Activated T-cell treated with anti-CD3 and anti-CD28 coated beads for 48 hours (primary cell): ENCODE measurements at places on chromosomes 12 and 14.

GRCh38 chr12:110254971-110255540 lies 26.0 kb upstream of the ATP2A2 start:
- DNase-seq: no peak

GRCh38 chr14:54730156-54730961 lies 163.4 kb downstream of the SAMD4A start:
- DNase-seq: no peak

GRCh38 chr12:124992874-124993625 lies 395 bp upstream of the BRI3BP start:
- DNase-seq: peak; percentile 82

DNA sequence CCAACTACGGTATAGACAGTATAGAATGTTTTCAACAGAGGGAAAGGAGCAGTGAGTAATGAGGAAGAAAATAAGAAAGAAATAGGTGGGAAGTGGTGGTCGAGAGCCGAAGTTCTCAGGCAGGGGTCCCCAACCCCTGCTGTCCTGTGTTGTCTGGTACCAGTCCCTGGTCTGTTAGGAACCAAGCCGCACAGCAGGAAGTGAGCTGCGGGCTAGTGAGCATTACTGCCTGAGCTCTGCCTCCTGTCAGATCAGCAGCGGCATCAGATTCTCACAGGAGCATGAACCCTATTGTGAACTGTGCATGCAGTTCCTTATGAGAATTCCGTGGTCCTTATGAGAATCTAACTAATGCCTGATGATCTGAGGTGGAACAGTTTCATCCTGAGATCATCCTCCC lies 107.3 kb upstream of the PTPRR start:
- DNase-seq: no peak

DNA sequence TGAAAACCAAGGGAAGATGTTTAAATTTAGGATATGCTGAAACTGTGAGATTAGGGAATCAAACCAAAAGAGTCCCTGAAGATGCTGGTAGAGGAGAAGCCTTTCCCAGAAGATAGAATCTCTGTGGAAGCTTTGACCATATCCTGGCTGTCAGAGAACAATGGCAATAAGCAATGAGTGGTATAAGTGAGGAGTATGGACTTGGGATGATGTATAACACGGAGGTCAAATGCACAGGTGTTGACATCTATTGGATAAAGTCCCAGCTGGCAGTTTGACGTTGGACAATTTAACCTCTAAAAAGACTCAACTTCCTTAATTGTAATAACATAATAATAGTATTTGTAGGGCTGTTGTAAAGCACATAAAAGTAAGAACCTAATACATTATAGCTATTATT lies 30.1 kb upstream of the CLEC14A start:
- DNase-seq: no peak

- DNase-seq: no peak
Measured at GRCh38 chr12:123696646-123697045, 15.5 kb upstream of the ATP6V0A2 start.

DNA sequence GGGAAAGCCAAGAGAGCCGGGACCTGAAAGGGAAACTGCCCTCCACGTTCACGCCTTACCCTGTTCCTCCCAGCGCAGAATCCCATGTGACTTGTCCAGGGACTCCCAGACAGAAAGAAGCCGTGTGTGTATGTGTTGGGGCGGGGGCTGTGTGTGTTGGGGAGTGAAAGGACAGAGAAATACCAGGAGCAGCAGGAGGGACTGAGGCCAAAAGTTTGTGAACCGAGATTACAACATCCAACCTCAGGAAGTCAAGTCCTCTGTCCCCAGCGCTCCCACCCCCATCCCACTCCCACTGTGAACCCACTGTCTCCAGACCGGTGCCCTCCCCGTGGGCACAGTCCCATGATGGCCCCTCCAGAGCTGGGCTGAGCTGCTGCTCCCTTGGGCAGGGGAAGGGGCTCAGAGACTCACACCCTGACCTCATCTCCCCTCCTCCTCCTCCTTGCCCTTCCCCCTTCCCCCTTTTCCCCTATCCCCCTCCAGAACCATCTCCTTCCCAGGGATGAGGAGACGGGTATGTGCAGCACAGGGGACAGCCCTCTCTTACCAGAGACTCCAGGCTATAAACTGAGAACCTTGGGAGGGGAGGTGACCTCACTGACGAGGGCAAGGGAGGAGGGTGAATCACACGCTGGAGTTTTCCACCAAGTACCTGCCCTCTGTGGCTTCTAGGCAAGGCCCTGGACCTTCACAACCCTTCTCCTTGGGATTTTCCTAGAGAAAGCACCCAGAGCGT lies at the start of gene SLC6A12:
Gene SLC6A12 (minus strand): TSS at position 155 of the 739 bp plus-strand sequence. CDS start 4,171 bp downstream, outside the sequence.
- no peak for DNase-seq

DNA sequence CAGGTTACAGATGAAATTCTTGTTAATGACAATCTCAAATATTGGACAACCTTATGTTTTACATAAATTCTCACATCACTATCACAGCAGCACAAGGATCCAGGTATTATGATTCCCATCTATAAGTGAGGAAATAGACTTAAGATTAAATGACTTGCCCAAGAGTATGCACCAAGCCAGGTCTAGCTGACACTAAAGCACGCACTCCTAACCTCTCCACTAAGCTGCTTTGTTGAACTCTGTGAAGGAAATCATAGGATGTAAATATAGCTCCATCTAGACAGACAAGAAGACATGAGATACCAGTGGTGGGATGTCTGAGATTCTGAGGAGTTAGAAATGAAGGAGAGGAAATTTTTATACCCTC lies 87.9 kb downstream of the PHLDA1 start:
- DNase-seq: no peak

DNA sequence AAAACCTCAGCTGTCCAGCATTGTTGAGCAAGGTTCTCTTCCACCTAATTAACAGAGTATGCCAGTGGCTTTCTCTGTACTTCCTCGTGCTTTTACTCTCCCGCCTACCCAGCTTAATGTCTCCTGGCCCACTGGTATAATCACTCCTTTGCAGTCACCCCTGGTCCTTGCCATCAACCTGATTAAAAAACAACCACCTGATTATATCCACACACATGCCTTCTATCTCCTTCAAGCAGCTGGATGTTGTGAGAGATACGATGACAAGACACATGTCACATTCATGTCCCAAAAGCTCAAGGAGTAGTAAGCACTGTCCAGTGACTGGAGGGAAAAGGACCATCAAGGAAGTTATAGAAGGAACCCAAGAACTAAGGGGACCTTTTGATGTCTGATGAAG lies 241.3 kb upstream of the GRIP1 start:
- DNase-seq: no peak

GRCh38 chr12:94289461-94290312 lies 141.3 kb downstream of the PLXNC1 start:
- DNase-seq: no peak

DNA sequence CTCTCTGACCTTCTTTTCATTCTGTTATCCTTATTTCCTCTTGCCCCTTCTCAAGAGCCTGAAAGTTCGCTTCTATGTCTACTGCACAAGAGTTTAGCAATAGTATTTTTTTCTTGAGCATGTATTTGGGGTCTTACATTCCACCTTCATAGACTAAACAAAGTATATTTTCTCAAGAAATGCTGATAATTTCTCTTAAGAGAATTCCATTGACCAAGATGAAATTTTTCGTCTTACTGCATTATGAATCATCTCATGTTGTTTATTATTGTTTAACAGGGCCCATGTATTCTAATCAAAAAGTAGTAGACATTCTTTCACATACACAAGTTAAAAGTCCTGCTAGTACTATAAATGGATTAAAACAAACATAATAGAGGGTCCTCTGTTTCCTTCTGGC lies 219.3 kb downstream of the C12orf50 start:
- DNase-seq: no peak

DNA sequence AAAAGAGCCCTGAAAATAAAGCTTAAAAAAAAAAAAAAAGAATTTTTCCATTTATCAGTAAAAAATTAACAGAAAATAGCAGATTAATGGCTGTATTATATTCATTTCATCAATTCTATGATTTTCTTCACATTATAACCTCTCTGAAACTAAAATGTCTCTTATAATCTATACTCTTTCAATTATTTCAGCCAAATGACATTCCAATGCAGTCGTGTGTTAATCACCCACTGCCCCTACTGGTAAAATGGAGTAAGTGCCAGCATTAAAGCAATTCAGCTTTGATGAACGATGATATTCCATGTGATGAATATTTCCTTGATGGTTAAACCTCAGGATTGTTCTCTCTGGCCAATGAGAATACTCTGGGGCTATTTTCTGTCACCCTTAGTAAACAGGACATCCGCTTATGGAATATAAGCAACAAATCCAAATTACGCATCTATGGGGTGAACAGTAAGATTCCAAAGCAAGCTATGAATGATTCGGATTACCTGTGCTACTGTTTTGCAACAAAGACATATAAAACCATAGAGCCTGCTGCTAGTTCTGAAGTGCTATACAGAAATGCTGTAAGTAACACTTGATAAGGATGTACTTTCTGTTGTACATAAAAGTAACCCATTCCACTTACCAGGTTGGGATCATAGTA lies 20.3 kb upstream of the SYCP3 start:
- DNase-seq: no peak

DNA sequence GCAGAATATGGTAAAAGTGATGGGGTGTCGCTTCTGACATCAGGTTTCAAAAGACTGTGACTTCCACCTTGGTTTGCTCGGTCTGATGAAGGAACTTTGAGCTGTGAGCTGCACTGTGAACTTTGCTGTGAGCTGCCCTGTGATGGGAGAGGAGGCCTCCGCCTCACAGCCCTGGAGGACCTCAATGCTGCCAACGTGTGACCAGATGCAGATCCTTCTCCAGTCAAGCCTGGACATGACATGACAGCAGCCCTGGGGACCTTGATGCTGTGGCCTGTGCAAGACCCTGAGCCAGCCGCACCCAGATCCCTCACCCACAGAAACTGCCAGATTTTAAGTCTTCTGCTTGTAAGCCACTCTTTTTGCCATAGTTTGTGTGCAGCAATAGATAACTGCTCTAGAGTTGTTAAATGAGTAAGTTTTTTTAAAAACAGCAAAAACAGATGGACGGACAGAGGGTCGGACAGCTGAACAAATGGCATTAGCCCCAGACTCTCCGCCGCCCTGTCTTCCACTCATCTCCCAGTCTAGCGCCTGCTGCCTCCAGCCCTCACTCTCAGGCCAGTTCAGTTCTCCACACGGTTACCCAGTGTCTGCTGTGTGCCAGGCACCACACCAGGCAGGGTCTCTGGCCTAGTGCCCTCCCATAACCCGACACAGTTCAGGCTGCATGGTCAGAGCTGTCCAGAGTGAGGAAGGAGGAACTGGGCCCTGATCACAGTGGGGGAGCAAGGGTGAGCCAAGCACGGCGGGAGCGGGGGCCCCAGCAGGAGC lies 13.1 kb upstream of the LRTM2 start:
- DNase-seq: no peak

GRCh38 chr12:37565112-37565511 lies 751.5 kb upstream of the ALG10B start:
- DNase-seq: no peak

- DNase-seq: no peak
Measured at GRCh38 chr14:45610318-45610717, 357.3 kb upstream of the MIS18BP1 start.

- DNase-seq: no peak
Measured at GRCh38 chr14:105860615-105861580, 334.5 kb downstream of the TMEM121 start.

GRCh38 chr12:44002607-44003006 lies 166.7 kb downstream of the TMEM117 start:
- no peak for DNase-seq
